ENCODE measurements at places on chromosomes 5 and 9. TPM values are rescaled to one million over a fixed set of nuclear protein-coding genes. Genes with fewer than 3 reads are reported as not detected.

GRCh38 chr9:129270903-129271431 is 92.9 kb upstream of the IER5L start:
- DNase-seq, result no peak

GRCh38 chr9:96418920-96419690 is 935 bp upstream of the ZNF367 start:
- DNase-seq, result peak; percentile 55

DNA sequence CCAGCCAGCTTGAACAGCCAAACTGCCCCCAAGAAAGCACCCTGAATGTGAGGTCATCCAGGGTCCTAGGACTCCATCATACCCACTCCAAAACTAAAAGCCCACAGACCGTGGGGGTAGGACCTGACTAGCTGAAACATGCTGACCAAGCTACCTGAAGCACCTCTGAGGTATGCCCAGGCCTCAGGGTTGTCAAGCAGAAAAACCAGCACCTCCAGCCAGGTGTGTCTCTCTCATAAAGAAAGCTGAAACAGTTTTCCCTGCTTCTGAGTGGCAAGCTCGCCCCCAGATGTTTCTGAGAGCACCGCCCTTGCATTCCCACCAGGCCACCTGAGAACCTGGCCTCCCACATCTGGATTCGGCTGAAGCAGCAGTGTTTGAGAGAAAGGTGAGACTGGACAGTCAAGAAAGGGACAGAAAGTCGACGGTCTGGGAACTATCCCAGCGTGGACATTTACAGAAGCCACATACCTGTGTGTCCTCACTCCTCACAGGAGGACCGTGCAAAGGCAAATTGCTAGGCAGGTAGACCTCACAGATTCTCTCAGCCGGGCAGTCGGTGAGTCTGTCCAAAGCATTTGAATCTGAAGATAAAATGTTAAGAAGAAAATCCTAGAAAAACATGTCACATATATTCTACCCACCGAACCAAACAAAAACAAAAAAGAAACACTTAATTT is 155.6 kb upstream of the RASEF start:
- no peak for DNase-seq

- no peak for DNase-seq
Measured at GRCh38 chr9:88742483-88742882, 207.5 kb downstream of the NXNL2 start.

Gene CMYA5
- 10.8 TPM for total RNA-seq

Gene NSD1
- 98.5 TPM for total RNA-seq

Gene ZFYVE16
- total RNA-seq, result 174 TPM

Data from dorsolateral prefrontal cortex (tissue), 122 donors.